ENCODE measurements at places on chromosomes 7 and 10.
A peak's percentile ranks its signal among the peaks of the same experiment; 100 is the strongest.

GRCh38 chr7:158056761-158057160 is 530.9 kb downstream of the PTPRN2 start:
- no peak for DNase-seq

GRCh38 chr10:90751107-90751997 is 106.5 kb downstream of the HTR7 start:
- DNase-seq, result peak; percentile 14

- DNase-seq, result no peak
These were observed 260.4 kb upstream of the NFE2L3 start for GRCh38 chr7:25891591-25891990.

- DNase-seq, result no peak
These were observed 106.1 kb upstream of the KMT2C start for GRCh38 chr7:152541892-152542291.

DNA sequence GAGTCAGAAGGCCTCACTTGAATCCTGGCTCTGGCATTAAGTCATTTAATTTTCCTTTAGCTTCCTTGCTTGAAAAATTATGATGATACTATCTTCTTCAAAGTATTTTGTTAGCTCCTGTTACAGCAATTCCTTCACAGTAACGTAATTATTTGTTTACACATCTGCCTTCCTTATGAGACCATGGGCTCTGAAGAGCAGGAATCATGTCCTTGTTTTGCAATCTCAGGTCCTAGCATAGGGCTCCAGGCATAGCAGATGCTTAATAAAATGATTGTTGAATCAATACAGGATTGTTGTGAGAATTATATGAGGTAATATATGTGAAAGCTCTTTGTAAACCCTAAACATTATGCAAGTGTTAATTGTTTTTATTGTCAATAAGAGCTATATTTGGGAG is 25.5 kb downstream of the KLHDC10 start:
- DNase-seq, result no peak

DNA sequence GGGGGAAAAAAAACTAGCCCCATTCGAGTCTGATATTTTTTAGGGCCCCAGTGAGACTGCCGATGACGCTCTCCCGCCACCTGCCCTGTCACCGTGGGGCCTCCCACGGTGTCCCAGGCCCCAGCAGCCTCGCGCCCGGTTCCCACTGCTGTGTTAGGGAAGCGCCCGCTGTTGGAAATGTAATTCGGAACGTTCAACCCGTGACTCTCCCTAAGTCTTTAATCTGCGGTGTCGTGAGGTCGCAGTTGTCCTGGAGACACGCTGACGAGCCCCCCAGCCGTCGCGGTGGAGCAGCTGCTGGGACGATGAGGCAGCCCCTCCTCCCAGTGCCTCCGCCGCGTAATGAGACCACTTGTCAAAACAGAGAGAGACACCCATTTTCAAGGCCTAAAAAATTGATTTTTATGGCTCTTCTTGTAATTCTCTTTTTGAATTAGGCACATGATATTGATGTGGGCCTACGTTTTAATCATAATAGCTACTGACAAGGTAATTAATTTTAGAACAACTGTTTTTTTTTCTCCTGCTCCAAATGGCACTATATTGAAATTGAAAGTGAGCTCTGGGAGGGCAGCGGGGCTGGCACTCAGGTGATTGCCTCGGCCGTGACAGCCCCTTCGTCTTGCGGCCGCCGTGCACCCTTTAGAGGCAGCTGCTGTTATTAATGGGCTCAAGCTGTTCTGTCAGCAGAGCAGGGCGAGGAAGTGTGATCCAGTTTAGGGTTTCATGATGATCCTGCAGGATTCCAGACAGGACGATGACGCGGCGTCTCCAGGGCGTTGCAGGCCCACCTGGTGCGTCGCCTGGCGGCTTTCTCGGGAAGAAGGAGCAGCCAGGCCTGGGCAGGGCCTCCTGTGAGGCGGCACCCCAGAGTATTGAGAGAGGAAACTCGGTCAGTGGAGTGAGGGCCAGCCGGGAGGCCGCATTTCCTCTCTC is 63.3 kb downstream of the NKX6-2 start:
- DNase-seq, result no peak

GRCh38 chr10:70921285-70921684 is 32.9 kb upstream of the PCBD1 start:
- no peak for DNase-seq

DNA sequence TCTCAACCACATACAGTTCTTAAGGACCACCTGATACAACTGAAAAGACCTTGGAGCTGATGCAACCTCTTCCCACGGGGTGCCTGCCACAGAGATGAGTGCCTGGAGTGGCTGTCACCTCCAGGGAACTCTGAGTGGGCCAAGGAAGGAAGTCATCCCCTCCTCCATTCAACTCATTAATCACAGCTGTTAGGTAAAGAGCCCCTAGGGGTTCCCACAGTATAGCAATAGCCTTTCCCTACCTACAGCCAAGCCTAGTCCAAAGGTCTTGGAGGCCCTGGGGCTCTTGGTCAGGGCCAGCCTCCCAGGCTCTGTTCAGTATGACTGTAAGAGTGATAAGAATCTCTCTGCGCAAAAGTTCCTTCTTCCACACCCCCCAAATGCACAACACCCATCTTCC is 70.4 kb upstream of the NFE2L3 start:
- no peak for DNase-seq

GRCh38 chr7:101363196-101363733 is 590 bp downstream of the COL26A1 start:
- no peak for DNase-seq

GRCh38 chr10:33993917-33994316 is 659.5 kb upstream of the NRP1 start:
- no peak for DNase-seq

- peak; percentile 16 for DNase-seq
These were observed 126.8 kb upstream of the ODAD2 start for GRCh38 chr10:28125701-28126100.

DNA sequence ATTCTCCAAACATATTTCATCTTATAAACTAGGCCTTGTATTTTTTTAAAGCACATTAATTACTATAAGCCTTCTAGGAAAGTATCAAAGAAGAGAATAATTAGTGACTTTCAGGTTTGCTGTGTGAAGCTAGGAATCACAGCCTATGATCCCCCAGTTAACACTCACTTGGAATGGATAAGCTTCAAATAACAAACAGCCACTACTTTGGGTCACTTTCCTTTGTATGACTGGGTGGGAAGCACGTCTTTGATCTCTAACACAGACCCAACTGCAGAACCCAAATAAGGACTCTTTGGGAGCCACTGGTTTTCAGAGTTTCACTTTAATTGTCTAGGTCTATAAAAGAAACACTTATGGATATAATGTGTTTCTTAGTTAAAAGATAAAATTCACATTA is 769.3 kb downstream of the MAGI2 start:
- DNase-seq, result no peak

GRCh38 chr7:112996331-112996871 is 90.2 kb downstream of the GPR85 start:
- no peak for DNase-seq

DNA sequence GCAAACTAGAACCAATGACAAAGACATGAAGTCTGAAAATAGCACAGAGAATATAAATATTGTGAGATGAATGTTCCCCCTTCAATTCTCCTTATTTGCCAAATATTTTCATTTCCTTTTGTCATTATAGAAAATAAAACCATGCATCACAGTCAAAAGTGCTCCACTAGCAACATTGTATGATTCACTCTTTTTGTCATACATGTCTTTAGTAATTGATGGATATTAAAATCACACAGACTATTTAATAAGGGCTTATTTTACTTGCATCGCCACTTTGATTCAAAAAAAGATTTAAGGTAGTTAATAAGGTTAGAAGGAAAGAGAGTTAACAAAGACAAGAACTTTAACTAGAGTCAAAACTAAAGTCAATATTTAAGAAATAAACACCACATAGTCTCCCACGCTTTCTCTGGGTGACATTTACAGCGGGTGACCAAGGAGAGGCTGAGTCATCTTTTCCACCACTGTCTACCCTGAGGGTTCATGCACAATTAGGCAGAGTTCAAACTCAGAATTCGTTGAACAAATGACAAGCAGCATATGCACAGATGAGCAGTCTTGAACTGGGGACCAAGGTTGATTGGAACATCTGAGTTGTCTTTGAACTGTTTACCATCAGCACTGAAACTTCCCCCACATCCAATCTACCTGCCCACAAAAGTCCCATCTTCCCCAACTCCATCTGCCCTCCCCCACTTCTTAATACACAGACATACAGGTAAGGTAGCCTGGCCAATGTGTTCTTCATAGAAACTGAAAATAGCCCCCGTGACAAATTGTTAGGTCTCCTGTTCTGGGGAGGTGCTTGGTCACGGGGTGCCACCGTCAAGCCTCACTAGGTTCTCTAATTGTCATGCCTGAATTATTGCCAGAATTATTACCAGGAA is 42.5 kb downstream of the C7orf25 start:
- DNase-seq, result peak; percentile 44

DNA sequence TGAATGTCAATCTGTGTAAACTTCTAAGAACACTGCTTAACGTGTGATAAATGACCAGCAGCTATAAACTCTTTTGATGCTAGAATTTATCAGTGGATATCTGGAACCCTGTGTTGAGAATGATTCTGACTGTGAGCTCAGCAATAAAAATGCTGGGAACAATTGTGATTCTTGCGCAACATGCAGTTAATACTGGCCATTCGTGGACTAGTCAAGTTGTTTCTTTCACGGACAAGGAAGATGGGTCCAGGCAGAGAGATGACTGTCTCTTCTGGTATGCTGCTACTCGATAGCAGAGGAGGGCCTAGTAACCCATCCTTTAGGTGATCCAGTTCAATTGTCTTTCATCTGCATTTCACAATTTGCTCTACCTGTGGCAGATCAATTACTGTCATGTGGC is 394.8 kb upstream of the IGFBP3 start:
- DNase-seq, result peak; percentile 59

DNA sequence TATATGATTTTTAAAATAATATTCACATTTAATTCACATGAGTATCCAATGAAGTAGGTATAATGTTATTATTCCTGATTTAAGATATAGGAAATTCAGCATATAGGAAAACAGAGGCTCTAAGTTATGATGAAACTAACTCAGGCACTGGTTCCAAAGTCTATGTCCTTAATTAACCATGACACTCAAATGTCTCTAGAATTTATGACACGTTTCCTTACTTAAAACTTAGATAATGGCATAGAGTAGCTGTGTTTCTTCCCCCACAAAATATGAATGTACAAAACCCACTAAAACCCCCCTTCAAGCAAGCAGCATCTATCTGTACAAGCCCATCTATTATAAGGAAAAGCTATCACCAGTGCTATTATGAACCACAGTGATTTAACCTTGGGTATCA is 72.9 kb upstream of the CDK1 start:
- no peak for DNase-seq

GRCh38 chr10:125052146-125052545 is 108.2 kb downstream of the CTBP2 start:
- DNase-seq, result no peak

GRCh38 chr10:22344249-22344648 is 1.0 kb upstream of the SPAG6 start:
- DNase-seq, result no peak

DNA sequence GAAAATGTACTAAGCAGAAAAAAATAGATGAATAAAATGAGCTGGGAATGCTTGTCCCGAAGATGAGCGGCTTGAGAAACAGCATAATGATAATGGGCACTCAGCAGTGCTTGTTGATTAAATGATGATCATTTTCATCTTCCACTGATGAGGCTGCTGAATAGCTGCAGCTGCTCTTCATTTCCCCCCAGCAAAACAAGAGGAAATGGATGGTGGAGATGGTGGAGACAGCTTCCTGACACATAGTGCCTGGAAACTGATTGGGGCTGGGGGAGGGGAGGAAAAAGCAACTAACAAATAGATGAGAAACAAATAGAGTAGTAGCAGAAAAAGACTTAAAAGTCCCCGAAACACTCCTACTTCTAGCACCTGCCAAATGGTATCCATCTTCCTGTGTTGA is 41.4 kb downstream of the MRC1 start:
- DNase-seq, result no peak

DNA sequence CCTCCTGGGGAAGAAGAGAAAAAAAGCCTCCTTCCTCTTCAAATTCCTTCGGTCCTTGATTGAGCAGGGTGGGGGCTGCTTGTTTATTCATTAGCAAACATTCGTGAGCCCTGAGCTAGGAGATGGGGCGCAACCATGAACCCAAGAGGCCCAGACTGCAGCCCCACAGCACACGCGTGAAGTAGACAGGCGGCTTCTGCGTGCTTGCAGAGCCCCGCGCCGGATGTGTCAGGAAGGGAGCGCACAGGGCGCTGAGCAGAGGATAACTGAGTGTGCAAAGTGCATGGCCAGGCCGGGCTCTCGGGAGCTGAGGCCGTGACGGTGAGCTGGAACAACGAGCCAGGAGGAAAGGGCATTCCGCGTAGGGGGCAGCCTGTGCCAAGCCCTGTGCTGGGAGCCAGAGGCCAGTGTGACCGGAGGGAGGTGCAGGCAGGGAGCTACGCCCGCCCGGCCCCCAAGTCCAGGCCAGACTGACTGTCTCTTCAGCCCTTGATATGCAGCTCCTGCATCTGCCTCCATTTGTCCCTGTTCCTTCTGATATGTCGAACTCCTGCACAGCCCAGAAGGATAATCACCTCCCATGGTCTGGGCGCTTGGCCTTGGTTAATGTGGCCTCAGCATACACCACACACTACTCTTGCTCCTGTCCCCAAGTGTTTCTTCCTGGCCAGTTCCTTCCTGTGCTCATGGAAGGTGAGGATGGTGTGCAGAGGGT is 4.6 kb downstream of the FOXL3 start:
- DNase-seq, result no peak

DNA sequence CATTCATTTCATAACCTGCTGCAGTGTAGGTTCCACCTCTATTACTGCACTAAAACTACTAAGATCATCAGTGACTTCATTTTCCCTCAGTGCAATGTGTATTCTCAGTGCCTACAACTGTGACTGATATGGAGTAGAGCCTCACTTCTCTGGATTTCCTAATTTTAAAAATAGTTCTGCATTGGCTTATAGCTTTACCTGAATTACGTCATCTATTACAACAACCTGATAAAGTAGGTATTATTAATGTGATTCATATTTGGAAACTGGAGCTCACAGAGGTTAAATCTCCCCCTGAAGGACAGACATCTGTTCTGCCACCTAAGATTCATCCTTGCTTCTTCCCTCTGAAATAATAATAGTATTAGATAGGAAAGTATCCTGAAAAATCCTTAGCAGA is 70.9 kb upstream of the NOBOX start:
- no peak for DNase-seq

- no peak for DNase-seq
These were observed 16.7 kb upstream of the KLF6 start for GRCh38 chr10:3801558-3802192.

- no peak for DNase-seq
These were observed 168.4 kb upstream of the IMMP2L start for GRCh38 chr7:111730476-111731300.

- no peak for DNase-seq
These were observed 35.9 kb upstream of the CCSER2 start for GRCh38 chr10:84292502-84292901.

DNA sequence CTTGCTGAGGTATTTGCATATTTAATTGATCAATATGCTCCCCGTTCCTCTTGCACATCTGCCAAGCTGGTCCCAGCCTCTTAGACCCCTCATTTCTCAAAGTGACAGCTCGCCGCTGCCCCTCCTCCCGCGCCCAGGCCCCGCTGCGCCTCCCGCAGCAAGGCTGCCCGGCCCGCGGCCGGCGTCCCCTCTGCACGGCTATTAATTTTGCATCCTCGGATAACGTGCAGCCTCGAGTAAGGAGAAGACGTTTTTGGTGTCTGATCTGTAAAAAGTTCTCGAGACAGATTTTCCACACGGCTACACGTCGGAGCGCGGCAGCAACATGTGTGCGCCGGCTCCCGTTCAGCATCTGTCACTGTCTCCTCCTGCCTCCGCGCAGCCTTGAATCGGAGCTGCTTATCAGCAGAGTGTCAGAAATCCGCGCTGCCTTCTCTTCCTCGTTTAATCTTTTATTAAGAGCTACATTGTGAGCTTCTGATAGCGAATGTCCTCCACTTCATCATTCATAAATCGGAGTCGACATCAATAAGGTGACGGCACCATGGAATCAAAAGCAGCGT is 65.3 kb downstream of the EBF3 start:
- DNase-seq, result no peak
